Thymus (tissue), 14 donors: ENCODE measurements at places on chromosomes 4 and X. TPM values are rescaled to one million over a fixed set of nuclear protein-coding genes. Genes with fewer than 3 reads are reported as not detected.

DNA sequence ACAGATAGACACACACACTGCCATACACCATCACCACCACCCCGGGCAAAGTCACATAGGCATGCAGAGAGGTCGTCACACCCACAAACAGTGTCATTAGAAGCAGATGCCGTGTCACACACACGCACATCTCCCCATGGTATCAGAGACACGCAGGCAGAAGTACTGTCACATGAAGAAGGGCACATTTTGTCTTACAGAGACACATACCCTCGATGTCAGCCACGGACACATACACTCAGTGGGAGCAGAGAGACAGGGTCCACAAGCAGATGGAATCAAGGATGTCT is 3.3 kb downstream of the NALF2 start:
- no peak for DNase-seq

The TRPC3 gene
- polyA plus RNA-seq: 0.14 TPM

GRCh38 chrX:40467454-40467853 is 113.3 kb upstream of the ATP6AP2 start:
- DNase-seq: no peak

DNA sequence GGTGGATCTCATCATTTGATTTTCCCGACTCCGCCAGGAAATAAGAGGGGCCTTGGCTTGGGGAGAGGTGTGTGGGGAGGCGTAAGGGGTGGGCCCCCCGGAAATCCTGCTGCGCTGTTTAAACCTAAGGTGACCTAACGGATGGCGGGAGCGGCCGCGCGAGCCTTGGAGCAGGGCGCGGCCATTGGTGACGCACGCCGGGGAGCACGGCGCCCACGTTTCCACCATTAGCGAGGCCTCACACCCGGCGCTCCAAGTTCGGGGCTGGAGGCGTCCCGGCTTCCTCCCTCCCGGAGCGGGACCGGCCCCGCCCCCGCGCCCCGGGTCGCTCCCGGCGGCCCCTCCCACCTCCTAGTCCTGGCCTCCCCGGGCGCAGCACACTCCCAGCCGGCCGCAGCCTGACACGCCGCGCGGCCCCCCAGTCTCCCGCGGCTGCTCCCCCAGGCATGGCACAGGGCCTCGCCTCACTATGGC is at the start of gene SMS:
TSS of gene SMS (plus strand) at position 354 of the 474 bp plus-strand sequence. CDS start at position 470, 116 bp downstream.
- peak; percentile 56 for DNase-seq

GRCh38 chr4:153592064-153592463 is 92.0 kb upstream of the TLR2 start:
- no peak for DNase-seq

The TEX13B gene
- polyA plus RNA-seq: not detected
